ENCODE measurements at places on chromosomes 3 and 15.

DNA sequence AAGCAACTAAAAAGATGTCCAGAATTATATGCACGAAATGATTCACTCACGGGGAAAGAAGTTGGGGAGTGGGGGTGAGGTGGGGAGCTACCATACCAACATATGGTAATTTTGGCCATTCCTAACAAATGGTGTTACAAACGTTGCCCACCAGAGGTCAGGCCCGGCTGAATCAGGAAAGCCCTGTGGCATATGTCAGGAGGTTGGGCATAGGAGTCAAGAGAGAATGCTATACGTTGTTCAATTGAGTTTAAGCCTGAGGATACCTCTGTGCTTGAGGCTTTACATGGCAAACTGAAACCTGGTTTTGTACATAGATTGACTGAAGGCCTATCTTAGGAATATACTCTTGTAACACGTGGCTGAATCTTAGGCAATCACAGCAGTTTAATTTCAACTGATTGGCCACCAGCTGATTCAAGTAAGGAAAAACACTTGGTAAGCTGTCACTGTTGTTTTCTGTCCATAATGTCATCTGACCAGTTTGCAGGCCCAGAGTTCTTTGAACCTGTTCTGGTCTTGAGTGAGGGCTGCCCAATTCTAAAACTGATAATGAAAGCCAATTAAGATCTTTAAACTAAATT is 23.4 kb upstream of the SLC2A2 start:
- DNase-seq = peak; percentile 26

GRCh38 chr3:147411238-147411814 is 2.2 kb downstream of the ZIC1 start:
- no peak for DNase-seq

DNA sequence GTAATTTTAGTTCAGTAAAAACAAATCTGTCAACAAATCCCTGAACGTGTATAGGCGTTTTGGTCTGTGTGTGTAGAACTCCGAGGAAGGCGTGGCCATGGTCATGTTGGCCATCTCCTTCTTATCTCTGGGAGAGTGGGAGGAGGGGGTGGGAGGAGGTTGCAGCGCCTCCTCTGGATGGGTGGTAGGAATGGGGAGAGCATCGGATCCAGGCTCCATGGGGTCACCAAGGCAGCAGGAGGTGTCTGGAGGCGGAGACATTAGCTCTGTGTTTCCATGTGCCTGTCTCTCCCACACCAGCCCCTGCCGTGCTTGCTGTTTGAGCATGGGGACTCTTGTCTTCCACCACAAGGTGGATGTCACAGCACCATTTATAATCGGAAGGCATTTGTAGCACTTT is 34.5 kb upstream of the TRPM1 start:
- DNase-seq = no peak

DNA sequence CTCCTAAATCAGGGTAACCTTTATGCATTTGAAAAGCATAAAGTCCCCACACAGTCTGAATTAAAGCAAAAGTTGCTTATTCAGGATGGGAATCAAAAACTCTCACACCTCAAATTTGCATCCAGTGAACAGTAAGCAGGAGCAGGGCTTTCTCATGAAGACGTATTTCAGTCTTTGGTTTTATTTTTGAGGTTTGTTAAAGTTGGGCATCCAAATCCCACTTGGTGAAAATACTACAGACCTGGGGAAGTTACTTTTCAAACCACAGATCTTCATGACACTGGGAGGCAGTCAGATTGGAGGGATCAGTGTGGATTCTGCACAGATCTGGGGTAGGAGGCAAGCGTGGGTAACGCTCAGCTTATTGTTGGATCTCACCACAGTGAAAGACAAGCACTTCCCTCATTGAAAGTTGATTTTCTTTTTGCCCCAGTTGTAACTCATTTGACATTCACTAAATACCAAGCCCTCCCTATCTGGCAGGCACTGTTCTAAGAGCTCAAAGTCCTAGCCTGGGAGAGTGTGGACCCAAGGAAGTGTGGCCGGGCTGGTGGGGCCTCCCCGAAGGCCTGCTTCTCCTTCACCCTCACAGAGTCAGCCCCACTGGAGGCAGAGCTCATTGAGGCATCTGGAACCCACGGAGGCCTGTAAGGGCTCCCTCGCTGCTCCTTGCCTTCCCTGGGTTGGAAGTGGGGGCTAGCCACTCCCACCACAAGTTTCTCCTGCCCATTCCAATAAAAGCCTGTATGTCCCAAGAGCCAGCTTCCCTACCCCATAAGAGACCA is 783 bp upstream of the ISG20 start:
- no peak for DNase-seq

DNA sequence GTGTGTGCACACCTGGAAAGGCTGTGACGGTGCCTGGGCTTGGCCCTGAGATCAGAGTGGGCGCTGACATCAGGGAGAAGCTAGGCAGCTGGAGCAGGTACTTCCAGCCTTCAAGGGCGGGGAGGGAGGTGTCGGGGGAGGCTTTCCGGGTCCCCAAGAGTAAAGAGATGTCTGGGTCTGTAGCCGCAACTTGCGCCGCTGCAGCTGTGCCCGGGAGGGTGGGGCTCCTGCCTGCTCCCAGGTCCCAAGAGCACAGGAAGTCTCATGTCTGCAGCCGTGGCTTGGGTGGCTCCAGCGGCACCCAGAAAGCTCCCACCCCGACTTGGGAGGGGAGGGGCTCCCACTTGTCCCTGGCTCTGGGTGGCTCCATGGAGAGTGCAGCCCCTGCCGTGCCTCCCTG is 103.2 kb upstream of the BNIP2 start:
- peak; percentile 27 for DNase-seq

DNA sequence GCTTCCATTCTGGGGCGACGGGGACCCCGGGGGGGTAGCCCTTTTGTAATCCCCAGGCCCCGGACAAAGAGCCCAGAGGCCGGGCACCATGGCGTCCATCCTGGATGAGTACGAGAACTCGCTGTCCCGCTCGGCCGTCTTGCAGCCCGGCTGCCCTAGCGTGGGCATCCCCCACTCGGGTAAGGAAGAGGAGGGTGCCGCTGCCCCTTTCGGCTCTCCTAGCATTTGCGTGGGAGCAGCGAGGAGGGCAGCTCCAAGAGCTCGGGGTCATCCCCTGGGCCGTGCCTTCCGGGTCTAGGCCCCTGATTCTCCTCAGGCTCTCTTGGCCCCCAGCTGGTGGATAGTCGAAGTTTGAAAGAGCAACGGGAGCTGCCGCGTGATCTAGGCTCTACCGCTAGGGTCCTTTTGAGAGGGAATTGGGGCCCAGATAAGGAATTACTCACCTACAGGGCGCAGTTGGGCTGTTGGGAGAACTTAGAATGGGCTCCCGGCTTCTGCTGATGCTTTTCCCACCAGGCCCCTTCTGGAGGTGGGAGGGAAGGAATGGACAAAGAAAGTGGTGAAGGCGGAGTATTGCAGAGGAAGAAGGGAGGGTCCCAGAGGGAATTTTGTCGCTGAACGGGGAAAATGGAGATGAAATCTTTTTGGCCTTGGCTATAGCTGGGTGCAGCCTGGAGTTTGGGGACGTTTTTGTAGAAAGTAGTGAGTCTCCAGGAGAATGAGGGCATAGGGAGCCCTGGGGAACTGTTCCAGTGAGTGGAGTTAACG is 615 bp downstream of the VPS18 start:
- DNase-seq = peak; percentile 83

All from CD4-positive, alpha-beta T cell (primary cell).